ENCODE measurements at places on chromosomes 3 and 15.

- no peak for DNase-seq
Measured at GRCh38 chr3:71345429-71346040, 238.0 kb downstream of the FOXP1 start.

DNA sequence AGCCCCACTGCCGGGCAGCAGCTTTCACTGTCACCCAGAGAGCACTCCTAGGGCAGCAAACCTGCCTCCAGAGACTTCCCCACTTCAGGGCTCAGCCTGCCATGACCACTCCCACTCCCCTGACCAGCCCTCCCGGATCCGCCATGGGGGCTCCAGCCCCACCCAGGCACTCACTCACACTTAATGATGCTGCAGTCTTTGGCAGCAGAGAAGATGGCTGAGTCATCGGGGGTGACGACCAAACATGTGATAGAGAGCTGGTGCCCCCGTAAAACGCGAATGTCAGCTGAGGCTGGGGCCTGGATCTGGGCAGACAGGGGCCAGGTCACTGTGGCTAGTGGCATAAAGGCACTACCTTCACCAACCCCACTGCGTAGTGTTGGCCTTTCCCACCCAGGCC, 4.7 kb downstream of the RRP9 start:
- DNase-seq: no peak

DNA sequence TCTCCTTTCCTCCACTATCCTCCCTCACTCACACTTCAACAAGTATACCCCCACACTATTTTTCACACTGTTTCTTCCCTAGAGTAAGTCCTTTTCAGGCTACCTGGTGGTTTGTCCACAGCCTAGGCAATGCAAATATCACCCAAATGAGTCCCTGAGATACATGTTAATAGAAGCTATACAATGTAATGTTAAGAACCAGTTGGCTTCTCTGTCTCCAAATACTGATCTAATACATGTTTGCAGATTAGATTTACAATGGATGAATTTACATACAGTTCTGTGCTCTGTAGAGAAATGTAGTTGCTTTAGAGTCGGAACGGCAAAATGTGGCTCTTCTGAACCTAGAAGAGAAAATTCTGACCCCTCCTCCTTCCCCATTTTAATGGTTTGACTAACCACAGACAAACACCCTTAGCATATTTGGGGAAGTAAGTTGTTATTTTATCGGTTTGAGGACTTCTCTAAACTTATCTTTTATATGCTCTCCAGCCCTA, 63.6 kb upstream of the MBNL1 start:
- DNase-seq: no peak

DNA sequence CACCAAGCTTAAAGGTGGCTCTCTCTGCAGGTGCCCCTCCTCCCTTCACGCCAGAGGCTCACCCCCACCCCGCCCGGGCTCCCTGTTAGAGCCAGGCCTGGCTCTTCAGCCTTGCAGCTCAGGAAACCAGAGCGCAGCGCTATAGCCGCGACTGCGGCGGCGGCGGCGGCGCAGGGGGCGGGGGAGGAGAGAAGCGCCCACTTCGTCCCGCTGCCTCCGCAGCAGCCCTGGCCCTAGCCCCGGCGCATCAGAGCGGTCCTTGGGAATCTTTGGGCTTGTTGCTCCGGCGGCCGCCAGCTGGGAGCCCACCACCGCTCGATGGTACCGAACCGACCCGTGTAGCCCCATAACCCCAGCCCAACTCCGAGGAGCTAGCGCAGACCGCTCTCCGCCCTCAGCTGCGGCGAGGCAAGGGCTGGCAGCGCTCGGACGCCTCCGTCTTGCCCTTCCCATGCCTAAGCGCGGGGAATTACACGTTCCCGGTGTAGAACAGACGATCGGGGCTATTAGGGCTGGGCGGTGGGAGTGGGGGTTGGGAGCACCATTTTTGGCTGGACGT, 1.2 kb downstream of the RASGRF1 start:
- no peak for DNase-seq

DNA sequence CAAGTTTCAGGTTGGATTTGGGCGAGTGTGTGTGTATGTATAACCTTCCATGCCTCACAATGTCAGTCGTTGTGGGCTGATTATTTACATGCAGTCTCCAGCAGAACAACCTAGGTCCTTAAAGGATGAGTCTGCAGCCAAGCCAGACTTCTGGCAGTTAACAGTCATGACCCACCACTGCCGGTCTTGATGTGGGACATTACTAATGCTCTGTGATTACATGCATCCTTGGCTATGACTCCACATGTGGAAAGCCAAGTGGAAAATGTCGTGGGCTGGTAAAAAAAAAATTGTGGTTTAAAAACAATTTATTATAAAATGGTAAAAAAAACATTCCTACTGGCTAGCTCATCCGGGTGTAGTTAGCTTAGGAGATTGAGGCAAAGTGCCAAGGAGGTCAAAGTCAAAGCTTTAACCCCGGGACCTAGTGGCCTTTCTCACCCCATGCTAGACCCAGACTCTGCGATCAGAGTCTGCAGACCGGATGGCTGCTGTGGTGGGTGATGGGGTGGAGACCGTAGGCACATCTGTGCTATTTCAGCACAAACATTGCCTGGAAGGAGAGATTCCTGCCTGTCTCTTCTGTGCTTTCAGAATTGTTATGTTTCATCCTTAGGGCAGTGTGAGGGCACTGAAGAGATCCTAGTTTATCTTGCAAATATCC, 6.8 kb downstream of the RARRES1 start:
- DNase-seq: no peak

DNA sequence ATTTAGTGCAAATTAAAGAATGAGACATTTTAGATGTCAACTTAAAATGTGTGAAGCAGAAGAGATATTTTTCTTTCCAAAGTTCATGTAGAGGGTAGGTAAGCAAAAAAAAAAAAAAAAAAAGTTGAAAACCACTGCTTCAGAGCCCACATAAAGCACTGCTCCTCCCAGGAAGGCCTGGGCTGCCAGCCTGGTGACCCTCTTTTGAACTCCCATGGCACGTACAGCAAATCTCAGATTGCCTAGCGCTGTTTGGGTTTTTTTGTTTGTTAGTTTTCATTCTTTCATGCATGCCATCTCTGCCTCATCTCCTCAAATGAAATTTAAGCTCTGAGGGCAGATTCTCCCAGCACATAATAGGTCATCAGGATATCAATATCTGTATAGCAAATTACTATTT, 120.1 kb downstream of the SRGAP3 start:
- no peak for DNase-seq

GRCh38 chr3:49553324-49553691, 969 bp upstream of the BSN start:
- no peak for DNase-seq

DNA sequence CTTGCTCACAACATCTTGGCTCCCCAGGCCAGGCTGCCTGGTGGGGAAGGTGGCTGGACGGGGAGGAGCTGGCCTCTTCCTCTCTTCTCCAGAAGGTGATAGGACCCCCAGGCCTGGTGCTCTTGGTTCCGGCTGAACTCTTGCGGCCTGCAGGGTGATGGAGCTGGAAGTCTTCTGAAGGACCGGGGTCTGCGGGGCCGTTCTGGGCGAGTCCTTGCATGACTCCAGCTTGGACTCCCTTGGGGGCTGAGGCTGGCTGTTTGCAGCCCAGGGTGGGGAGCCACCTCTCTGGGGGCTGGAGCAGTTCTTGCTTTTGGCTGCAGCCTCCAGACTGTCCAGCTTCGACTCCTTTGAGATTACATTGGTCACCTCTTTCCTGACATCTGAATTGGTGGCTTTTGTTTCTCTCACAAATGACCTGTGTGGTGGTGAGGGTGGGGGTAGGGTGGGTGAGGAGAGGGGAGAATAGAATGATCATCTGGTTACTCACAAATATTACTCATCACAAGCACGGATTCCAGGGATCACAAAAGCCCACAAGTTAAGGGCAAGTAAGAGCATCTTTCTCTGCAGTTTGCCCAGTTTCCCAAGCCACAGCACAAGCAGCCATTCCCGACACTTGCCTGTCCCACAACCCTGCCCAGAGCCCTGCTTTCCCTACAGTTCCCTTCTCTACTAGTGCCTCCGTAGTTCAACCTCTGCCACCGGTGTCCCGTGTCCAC, 149.1 kb upstream of the HACD2 start:
- no peak for DNase-seq

- DNase-seq: no peak
Measured at GRCh38 chr3:62249484-62249776, 123.9 kb downstream of the FEZF2 start.

DNA sequence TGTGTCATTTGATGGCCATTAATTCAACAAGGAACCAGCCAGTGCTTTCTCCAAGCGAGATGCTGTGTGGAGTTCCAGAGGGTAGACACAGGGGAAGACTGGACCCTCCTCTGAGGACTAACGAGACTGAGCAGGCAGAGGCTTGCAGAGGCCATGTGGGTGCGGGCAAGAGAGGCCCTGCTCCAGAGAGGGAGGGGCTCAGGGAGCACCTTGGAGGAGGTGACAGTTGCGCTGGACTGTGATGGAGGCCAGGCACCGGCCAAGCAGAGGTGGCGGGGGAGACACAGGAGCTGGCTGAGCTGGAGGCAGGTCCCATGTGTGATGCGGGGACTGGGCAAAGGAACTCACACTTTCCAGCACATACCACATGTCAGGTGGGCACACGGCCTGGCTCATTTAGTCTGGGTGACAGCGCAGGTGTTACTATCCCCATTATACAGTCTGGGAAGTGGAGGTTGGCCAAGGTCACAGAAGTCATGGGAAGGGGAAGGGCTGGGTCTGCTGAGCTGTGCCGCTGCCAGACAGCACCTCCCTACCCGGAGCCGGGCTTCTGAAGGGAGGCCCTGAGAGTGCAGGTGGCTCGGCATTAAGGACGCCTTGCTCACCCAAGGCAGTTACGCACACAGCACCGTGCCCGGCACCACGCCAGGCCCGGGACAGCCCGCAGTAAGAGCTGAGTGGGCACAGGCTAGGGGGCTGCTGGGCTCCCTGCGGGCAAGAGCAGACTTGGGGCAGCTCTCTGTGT, 3.7 kb downstream of the MELTF start:
- DNase-seq: peak; percentile 14

DNA sequence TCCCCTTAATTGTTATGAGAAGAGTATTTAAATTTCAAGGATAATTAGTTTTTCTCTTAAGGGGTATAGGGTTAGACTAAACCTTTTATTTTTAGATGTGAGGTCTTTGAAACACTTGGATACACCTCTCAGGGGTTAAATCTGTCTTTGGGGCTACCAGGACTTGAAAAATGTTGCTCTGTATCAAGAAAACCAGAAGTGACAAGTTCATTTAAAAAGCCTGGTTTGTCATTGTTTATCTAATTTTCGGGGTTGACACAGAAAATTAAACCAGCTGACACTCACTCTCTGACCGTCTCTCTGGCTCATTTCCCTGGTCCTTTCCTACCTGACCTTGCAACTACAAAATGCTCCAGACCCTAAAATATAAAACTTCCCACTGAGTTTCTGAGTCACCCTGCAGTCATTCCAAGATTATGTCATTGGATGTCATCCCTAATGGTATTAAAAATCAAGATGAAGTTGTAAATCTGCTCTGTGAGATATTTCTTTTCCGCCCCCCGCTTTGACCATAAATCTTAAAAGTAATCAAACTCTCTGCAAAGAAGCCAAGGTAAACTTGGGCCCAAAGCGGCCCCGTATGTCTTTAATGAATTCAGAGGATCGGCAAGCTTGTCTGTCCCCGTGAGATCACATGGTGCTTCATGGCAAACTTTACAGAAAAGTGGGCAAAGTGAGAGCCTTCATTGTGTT, 32.9 kb upstream of the SKOR1 start:
- DNase-seq: no peak

GRCh38 chr3:77179762-77180161, 139.9 kb downstream of the ROBO2 start:
- no peak for DNase-seq

GRCh38 chr15:76208084-76208785, 103.0 kb downstream of the ETFA start:
- DNase-seq: no peak

DNA sequence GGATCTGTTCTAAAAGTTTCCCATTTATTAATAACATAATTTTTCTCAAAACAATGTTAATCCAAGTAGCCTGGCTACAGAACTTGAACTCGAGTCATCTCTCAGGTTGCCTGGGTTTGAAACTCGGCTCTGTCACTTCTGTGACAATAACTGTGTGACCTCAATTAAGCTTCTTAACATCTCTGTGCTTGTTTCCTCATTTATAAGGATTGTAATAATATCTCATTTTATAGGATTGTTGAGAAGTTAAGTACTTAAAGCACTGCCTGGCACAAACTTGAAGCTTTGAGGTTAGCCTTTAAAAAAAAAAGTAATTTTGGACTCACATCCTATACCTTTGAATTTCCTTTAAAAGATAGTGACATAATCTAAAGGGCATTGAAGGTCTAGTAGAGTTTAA, 3.4 kb downstream of the RAB5A start:
- no peak for DNase-seq

GRCh38 chr3:53311882-53312281, 35.5 kb downstream of the DCP1A start:
- no peak for DNase-seq

DNA sequence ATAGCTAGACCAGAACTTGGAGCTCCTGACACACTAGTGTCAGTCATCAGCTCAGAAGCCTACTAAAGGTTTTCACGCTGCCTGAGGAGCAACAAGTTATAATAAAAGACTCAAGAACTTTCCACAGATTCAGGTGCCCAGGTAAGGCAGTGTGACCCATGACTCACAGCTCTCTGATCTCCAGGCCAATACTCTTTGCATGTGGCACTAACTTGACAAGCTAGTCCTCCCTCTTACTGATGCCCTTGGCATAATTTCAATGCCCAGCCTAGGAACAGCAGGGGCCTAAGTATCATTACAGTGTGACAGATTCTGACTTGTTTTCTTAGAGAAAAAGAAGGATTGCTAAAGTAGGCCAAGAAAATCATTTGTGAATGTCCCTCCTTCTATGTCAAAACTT, 38.4 kb downstream of the MEIS2 start:
- DNase-seq: no peak

- no peak for DNase-seq
Measured at GRCh38 chr3:43489930-43490329, 131.9 kb downstream of the ANO10 start.

DNA sequence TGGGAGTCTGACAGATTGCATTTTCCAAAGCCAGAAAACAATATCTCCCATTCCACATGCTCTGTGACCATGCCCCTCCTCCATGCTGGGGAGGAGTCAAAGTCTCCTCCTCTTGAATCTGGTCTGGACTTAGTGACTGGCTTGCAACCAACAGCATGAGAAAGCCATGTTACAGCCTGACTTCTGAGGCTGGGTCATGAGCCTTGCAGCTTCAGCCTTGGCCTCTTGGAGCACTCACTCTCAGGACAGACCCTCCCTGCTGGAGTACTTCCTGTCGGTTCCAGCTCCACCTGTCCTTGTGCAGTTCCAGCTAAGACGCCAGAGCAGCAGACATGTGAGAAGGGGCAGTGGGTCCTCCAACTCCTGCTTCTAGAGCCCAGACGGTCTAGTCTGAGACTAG, 49.7 kb upstream of the RBSN start:
- DNase-seq: no peak

DNA sequence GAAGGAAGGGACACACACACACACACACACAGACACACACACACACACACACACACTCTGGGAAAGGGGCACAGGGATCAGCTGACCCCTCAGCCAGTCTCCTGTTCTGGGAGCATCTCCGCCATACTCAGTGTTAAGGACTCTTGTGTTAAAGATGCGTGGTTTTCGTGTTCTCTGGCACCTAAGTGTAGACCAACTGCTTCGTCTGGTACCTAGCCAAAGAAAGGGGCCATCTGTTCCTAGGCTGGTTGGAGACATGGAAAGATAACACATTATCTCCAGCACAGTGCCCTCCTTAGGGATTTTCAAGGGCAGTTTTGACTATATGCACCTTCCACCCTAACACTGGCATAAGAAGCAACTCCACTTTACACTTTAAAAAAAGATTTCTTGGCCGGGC, 65.1 kb downstream of the EPHB1 start:
- DNase-seq: no peak

GRCh38 chr15:25171111-25171811, 216.5 kb downstream of the SNRPN start:
- no peak for DNase-seq
